ENCODE measurements at places on chromosomes 5 and 9. TPM values are rescaled to one million over a fixed set of nuclear protein-coding genes. Genes with fewer than 3 reads are reported as not detected.
A peak's percentile ranks its signal among the peaks of the same experiment; 100 is the strongest.

- H3K4me1 ChIP-seq, result peaks cover 20% of the 10 kb centered on the region
- no peaks in the 10 kb centered on the region for H3K36me3 ChIP-seq
- H3K27me3 ChIP-seq, result no peaks in the 10 kb centered on the region
- no peak overlapping the region for H3K27ac ChIP-seq
- no peak overlapping the region for H3K4me3 ChIP-seq
These were observed 157.1 kb downstream of the ZNF462 start for GRCh38 chr9:107020040-107020530.

- no peak overlapping the region for H3K4me3 ChIP-seq
- H3K27me3 ChIP-seq, result no peaks in the 10 kb centered on the region
- H3K27ac ChIP-seq, result no peak overlapping the region
- H3K36me3 ChIP-seq, result peaks cover 26% of the 10 kb centered on the region
- no peaks in the 10 kb centered on the region for H3K4me1 ChIP-seq
These were observed 76.5 kb downstream of the DAP start for GRCh38 chr5:10684303-10685086.

- H3K4me3 ChIP-seq, result no peak overlapping the region
- no peaks in the 10 kb centered on the region for H3K27me3 ChIP-seq
- no peak for DNase-seq
- no peak overlapping the region for H3K27ac ChIP-seq
- H3K4me1 ChIP-seq, result peaks cover 9% of the 10 kb centered on the region
- H3K36me3 ChIP-seq, result no peaks in the 10 kb centered on the region
These were observed 30.6 kb upstream of the IQGAP2 start for GRCh38 chr5:76372323-76373054.

- peaks cover 46% of the 10 kb centered on the region for H3K4me1 ChIP-seq
- H3K27me3 ChIP-seq, result no peaks in the 10 kb centered on the region
- peaks cover 3% of the 10 kb centered on the region for H3K36me3 ChIP-seq
- no peak overlapping the region for H3K4me3 ChIP-seq
These were observed 159.4 kb downstream of the ARHGAP26 start for GRCh38 chr5:142929587-142929986.

- DNase-seq, result no peak
- H3K27ac ChIP-seq, result no peak overlapping the region
- no peaks in the 10 kb centered on the region for H3K4me1 ChIP-seq
- H3K36me3 ChIP-seq, result no peaks in the 10 kb centered on the region
These were observed 49.4 kb downstream of the PLK2 start for GRCh38 chr5:58410441-58410840.

- peaks cover 9% of the 10 kb centered on the region for H3K27me3 ChIP-seq
- H3K36me3 ChIP-seq, result no peaks in the 10 kb centered on the region
- no peak overlapping the region for H3K4me3 ChIP-seq
- H3K4me1 ChIP-seq, result peaks cover 3% of the 10 kb centered on the region
- no peak overlapping the region for H3K27ac ChIP-seq
- DNase-seq, result no peak
These were observed 49.7 kb downstream of the AHRR start for GRCh38 chr5:370959-371810.

GRCh38 chr9:133855802-133856521 is 117.8 kb upstream of the SARDH start:
- H3K27me3 ChIP-seq, result no peaks in the 10 kb centered on the region
- DNase-seq, result peak; percentile 50
- H3K4me3 ChIP-seq, result no peak overlapping the region
- peaks cover 6% of the 10 kb centered on the region for H3K4me1 ChIP-seq

DNA sequence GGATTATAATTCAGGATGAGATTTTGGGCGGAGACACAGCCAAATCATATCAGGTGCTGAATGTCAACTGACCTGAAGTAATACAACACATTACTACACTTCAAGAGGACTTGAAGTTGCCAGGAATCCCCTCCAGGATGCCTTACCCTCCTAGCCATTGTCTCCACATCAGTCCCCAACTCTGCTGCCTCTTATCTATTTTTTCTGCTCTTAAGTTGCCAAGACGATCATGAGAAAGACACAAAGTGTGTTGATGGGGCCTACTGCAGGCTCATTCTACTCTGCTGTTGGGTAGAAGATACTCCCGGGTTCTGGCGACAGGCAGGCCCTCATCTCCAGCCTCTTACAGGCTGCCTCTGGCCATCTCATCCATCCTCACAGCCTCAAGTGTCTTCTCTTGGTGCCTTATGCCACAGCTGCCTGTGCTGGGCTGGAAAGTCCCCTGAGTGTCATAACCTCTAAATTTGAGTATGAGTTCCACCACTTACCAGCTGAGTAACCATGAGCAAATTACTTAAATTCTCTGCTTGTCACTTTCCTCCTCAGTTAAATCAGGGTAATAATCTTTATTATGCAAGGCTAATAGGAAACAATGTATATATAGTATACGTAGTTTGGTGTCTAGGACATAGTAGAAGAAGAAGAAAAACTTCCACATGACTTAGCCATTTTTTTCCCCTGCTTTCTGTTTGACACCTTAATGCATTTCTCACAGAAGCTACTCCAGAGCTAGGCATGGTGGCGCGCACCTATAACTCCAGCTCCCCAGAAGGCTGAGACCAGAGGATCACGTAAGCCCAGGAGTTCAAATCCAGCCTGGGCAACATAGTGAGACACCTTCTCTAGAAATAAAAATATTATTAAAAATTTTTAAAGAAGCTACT is 73.0 kb upstream of the SNX2 start:
- no peaks in the 10 kb centered on the region for H3K36me3 ChIP-seq
- no peaks in the 10 kb centered on the region for H3K4me1 ChIP-seq
- no peak overlapping the region for H3K4me3 ChIP-seq
- H3K27me3 ChIP-seq, result no peaks in the 10 kb centered on the region
- no peak overlapping the region for H3K27ac ChIP-seq

DNA sequence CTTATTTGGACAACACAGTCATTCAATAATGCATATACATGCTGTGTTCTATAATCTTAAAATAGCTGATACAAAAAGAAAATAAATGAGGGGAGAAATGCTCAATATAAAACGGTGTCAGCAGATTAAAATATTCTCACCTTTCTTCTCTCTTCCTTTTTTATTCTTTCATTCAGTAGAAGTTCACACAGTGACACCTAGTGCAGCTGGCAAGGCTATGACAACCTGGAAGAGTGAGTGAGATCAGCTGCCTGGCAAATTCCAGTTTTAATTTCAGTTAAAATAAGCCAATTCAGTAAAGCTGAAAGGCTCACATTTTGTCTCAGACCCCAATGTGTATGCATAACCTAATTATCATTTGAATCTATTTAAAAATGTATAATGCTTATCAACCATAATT is 150.3 kb downstream of the RASEF start:
- H3K4me1 ChIP-seq, result no peaks in the 10 kb centered on the region
- no peaks in the 10 kb centered on the region for H3K36me3 ChIP-seq
- H3K27ac ChIP-seq, result no peak overlapping the region
- DNase-seq, result no peak

DNA sequence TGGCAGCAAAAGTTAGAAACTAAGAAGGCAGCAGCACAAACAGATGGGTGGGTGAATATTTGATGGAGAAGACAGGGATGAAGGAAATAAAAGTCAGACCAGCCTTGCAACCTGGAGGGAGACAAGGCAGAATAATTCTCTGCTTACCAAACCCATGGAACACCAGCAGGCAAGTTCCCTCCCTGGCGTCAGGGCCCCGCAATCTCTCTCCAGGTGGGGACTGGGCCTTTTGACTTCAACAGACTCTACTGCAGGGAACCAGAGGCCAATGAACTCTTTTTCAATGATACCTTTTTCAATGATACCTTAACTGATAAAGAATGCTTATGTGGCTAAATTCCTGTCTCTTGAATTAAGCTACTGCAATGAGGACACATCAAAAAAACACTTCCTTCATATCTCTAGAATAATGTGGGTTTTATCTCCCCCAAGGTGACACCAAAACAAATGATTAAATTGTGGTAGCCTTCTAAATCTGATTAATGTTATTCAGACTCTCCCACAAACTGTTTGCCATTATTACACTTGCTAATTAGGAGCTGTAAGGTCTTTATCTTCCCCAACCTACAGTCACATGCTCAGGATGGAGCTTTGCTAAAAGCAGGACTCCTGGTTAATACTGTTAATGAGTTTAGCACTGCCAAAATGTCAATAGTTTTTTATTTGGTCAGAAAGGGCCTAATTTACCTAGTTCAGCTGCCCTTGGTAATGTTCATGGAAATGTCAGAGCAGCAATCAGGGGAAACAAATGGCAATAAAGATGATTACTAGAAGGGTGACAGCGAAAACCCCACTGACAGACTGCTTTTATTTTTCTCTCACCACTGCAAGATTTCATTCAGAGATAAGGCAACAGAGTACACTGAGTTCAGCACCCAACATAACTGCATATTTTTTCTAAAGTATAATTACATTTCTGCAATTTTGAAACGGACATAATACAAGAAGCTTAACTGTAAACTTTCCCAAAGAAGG is 165.5 kb downstream of the TSSK1B start:
- H3K36me3 ChIP-seq, result no peaks in the 10 kb centered on the region
- no peaks in the 10 kb centered on the region for H3K27me3 ChIP-seq
- H3K4me1 ChIP-seq, result peaks cover 25% of the 10 kb centered on the region
- no peak overlapping the region for H3K4me3 ChIP-seq
- DNase-seq, result no peak

DNA sequence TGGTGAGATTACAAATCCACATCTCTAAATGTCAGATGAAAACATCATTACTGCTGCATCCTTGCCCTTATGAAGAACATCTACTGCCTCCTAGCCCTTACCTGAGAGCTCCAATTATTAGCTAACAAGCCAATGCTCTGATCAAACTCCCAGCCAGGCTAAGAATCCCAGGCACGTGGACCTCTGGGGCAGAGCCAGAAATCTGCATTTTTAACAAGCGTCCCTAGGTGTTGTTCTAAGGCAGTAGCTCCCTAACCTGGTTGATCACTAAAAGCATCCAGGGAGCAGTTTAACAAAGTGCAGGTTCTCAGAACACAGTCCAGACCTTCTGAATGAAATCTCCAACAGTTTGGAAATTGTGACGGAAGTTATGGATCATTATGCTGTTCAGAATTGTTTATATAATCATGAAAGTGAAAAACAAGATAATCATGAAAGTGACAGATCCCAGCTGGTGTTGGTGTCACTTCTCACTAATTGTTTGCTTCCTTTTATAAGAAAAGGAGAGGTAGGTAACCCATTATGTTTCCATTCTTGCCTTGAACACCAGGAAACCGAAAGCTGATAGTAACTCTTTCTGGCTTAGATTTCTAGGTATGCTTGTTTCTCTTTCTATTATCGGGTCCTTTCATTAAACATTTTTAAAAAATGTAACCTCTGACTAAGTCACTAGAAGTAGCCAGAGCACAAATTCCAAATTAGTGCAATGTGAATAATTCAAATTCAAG is 216.5 kb upstream of the NR4A3 start:
- no peaks in the 10 kb centered on the region for H3K27me3 ChIP-seq
- H3K4me1 ChIP-seq, result no peaks in the 10 kb centered on the region
- H3K27ac ChIP-seq, result no peak overlapping the region
- no peaks in the 10 kb centered on the region for H3K36me3 ChIP-seq
- H3K4me3 ChIP-seq, result no peak overlapping the region

DNA sequence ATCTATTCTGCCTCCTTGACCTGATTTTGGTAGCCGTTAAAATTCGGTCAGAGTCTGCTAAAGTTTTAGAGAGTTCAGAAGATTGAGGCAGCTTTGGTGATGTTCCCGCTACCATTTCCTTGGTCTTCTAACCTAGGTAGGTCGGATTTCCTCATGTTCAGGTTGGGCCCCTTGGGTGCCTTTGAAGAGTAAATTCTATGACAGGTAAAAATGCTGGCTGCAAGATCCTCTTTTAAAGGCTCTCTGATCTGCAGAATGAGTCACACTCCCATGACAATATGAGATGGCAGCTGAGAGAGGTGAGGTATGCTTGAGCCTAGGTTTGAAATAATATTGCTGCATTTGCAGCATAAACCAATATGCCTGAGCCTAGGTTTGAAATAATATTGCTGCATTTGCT is 198.9 kb downstream of the TSSK1B start:
- H3K27me3 ChIP-seq, result no peaks in the 10 kb centered on the region
- H3K4me1 ChIP-seq, result peaks cover 17% of the 10 kb centered on the region
- H3K36me3 ChIP-seq, result no peaks in the 10 kb centered on the region
- no peak for DNase-seq
- H3K27ac ChIP-seq, result no peak overlapping the region

DNA sequence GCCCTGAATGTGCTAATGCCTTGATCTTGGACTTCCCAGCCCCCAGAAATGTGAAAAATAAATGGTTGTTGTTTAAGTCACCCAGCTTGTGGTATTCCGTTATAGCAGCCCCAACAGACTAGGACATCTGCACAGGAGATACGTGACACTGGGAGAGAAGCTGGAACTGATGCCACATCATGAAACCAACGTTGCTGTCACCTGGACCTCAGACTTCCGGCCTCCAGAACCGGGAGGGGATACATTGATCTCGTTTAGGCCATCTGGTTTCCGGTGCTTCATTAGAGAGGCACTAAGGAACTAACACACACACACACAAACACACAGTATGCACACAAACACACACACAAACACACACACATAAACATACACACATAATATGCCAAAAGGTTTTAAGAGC is 75.0 kb upstream of the ICE1 start:
- no peaks in the 10 kb centered on the region for H3K36me3 ChIP-seq
- H3K4me1 ChIP-seq, result peaks cover 17% of the 10 kb centered on the region
- DNase-seq, result no peak
- H3K27ac ChIP-seq, result no peak overlapping the region
- H3K27me3 ChIP-seq, result no peaks in the 10 kb centered on the region
- H3K4me3 ChIP-seq, result no peak overlapping the region

DNA sequence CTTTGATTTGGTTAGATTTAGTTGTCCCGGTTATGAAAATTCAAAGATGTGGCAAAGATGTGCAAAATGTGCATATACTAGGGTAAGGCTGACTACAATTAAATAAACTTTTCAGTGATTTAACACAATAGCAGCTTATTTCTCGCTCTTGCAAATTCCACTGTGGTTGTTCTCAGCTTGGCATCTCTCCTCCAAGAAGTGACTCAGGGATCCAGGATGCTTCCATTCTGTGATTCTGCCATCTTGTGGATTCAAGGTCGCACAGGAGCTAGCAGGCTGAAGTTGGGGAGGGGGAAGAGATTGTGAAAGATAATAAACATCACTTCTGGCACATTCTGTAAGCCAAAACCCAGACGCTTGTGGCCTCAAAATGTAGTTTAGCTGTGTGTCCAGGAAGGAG is 60.1 kb upstream of the TGFBR1 start:
- no peaks in the 10 kb centered on the region for H3K27me3 ChIP-seq
- no peak overlapping the region for H3K4me3 ChIP-seq
- no peak for DNase-seq
- no peaks in the 10 kb centered on the region for H3K36me3 ChIP-seq

- H3K36me3 ChIP-seq, result no peaks in the 10 kb centered on the region
- no peak overlapping the region for H3K27ac ChIP-seq
- H3K4me3 ChIP-seq, result no peak overlapping the region
- DNase-seq, result no peak
- no peaks in the 10 kb centered on the region for H3K27me3 ChIP-seq
These were observed 259.8 kb downstream of the NDUFS4 start for GRCh38 chr5:53820119-53820801.

PTPN3 gene
- polyA plus RNA-seq, result 6.9 TPM

ZNF618 gene
- polyA plus RNA-seq, result 1.0 TPM

CBY3 gene
- polyA plus RNA-seq, result not detected

INSL6 gene
- not detected for polyA plus RNA-seq

KCTD16 gene
- not detected for polyA plus RNA-seq
